ENCODE measurements at places on chromosomes 13 and 19. TPM values are rescaled to one million over a fixed set of nuclear protein-coding genes. Genes with fewer than 3 reads are reported as not detected.

BEST2 gene
- total RNA-seq = not detected

SIAH3 gene
- not detected for total RNA-seq

ZNF582 gene
- 2.6 TPM for total RNA-seq

PEAK3 gene
- not detected for total RNA-seq

CCDC106 gene
- total RNA-seq = 7.6 TPM

SPPL2B gene
- total RNA-seq = 22.7 TPM

MAST1 gene
- total RNA-seq = under 0.01 TPM

ZNF813 gene
- total RNA-seq = 2.4 TPM

ZNF536 gene
- under 0.01 TPM for total RNA-seq

RASA3 gene
- total RNA-seq = 32.5 TPM

AP2S1 gene
- 219 TPM for total RNA-seq

NCAN gene
- total RNA-seq = not detected

CALR3 gene
- total RNA-seq = not detected

TMEM150B gene
- not detected for total RNA-seq

SIGLEC11 gene
- not detected for total RNA-seq

PSG2 gene
- not detected for total RNA-seq

CTU1 gene
- total RNA-seq = 10.8 TPM
